Ecto neural progenitor cell (in vitro differentiated cells): ENCODE measurements at places on chromosomes 1 and 21.
A peak's percentile ranks its signal among the peaks of the same experiment; 100 is the strongest.

- no peak for DNase-seq
These were observed 26.6 kb downstream of the RGS21 start for GRCh38 chr1:192343344-192343743.

DNA sequence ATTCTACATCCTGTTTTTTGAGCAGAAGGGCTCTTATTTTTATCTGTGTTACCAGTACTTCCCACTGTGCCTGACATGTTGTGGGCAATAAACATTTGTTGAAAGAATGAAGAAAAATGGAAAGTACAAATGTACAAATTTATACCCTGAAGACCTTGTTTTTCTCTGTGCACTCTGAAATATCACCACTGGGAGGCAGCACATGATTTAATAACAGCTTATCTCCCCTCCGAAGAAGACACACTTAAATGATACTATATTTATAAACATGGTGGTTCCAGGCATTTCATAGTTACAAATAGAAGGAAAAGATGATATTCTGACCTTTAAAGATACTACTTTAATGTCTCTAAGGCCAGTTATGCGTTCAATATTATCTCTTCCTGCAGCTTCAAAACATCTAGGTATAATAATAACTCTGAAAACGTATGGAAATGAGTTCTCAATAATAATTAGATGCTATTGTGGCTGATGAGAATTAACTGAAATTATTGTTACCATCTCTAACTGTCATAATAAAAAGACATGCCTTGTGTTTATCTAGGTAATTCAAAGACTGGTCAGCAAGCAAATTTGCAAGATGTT is 12.8 kb downstream of the DYNLT5 start:
- DNase-seq, result no peak

DNA sequence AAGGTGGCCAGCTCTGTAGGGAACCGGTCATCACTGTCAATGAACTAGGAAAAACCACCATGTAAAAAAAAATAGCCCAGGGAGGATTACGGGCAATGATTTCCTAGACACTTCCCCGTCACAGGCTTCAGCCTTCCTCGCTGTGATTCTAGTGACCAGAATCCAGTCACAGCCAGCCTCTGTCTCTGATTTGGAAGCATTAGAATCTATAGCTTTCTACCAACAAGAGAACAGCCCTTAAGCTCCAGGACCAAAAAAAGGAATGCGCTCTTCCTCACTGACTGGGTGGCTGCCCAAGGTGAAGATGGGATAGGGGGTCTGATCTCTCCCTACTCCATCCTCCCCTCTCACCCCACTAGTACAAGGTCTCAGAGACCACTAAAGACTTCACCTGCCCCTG is 67.2 kb downstream of the TEX35 start:
- no peak for DNase-seq

- DNase-seq, result no peak
These were observed 76.7 kb downstream of the SIPA1L2 start for GRCh38 chr1:232553050-232553754.

DNA sequence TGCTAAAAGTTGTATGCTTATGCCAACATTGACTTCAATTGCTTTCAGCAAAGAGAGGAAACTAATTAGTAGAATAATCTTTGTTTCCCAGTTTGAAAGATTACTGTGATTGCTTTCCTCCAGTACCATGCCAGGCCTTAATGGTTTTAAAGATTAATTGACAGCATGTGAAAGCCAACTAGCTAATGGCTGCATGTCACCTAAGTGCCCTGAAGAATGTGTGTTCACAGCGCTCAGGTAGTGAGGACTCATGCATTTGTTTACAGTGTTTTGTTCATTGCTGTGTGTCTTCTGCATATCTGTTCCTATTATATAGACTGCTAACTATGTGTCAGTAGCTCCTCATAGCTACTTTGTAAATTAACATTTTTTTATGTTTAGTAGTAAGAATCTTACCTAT is 335.6 kb downstream of the LRRIQ3 start:
- DNase-seq, result no peak

DNA sequence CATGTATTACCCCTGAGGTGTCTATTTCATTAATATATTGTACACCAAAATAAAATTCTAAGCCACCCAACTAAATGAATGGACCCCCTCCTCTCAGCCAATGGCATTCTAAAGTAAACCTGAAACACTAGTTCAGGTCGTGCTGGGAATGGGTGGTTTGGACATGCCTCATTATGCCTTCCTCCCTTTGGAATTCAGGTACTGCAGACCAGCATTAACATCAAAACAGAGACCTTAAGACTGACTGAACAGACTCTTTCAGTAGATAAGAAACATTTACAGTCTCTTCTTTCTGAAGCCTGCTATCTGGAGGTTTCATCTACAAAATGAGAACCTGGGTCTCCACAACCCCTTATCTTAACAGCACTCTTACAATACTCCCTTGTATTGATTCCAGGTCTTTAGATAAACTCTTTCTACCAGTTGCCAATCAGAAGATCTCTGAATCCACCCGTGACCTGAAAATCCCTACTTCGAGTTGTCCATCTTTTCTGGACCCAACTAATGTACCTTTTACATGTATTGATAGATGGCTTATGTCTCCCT is 93.6 kb downstream of the PKN2 start:
- DNase-seq, result no peak

GRCh38 chr1:156859523-156860112 is 701 bp upstream of the INSRR start:
- DNase-seq, result peak; percentile 66

- no peak for DNase-seq
These were observed 400.1 kb downstream of the NEGR1 start for GRCh38 chr1:71882226-71882625.

DNA sequence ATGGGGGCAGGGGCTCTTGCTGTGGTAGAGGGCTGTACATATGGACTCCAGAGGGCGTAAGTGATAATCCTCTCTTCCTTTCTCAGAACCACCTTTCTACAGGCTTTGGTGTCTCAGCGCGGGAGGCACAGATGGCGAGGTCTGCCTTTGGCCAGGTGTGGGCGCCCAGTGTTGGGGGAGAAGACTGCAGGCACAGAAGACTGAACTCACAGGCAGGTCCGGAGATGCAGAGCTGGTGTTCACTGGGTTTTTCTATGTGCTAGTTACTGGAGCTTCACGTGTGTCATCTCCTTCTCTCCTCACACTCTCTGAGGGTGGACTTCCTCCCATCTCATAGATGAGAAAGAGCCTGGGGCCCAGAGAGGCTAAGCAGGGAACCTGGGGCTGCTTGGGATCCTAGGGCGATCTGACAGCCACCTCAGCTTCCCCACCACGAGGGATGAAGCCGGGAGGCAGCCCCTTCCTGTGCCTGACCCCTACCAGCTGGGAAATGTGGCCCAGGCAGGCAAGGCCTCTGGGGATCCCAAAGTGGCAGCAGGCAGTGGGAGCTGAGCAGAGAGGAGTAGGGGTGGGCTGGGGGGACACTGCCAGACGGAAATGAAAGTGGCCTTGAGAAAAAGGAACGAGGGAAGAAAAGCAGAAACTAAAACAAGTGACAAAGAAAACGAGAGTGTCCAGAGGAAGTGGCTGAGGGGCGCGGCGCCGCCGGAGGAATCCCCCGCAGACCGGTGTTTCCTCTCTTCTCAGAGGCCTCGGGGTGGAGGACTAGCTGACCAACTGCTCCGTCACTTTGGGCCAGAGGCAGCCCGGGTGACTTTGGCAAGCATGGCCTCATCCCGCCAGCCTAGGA is 191.6 kb downstream of the HIVEP3 start:
- no peak for DNase-seq

GRCh38 chr21:35449846-35450245 is 400.7 kb upstream of the RUNX1 start:
- DNase-seq, result no peak

- DNase-seq, result no peak
These were observed 562 bp downstream of the SYTL1 start for GRCh38 chr1:27342391-27342777.

GRCh38 chr21:36075171-36075570 is 5.3 kb downstream of the CBR1 start:
- no peak for DNase-seq

DNA sequence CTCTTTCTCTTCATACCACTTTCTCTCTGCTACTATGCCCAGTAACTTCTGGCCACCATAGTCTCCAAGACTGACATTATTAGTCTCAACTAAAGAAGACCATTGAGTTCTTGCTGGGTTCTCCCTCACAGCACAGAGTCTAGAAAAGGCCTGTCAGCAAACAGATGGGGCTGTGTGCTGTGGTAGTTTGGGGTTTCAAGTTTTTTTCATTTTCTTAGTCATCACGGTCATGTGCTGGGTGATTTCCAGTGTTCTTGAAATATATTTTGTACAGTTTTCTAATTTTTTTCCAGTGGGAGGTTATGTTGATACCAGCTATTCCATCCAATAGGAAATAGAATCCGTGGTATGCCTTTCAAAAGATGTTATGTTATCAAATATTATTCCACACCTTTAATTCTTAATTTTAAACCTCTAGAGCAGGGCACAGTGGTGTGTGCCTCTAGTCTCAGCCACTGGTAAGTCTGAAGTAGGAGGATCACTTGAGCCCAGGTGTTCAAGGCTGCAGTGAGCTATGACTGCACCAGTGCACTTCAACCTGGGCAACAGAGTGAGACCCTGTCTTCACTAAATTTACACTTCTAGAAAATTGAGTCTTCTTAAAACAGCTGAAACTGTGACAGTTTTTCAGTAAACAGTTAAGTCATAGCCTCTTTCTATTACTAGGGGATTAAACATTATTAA is 8.3 kb downstream of the CFHR2 start:
- no peak for DNase-seq

DNA sequence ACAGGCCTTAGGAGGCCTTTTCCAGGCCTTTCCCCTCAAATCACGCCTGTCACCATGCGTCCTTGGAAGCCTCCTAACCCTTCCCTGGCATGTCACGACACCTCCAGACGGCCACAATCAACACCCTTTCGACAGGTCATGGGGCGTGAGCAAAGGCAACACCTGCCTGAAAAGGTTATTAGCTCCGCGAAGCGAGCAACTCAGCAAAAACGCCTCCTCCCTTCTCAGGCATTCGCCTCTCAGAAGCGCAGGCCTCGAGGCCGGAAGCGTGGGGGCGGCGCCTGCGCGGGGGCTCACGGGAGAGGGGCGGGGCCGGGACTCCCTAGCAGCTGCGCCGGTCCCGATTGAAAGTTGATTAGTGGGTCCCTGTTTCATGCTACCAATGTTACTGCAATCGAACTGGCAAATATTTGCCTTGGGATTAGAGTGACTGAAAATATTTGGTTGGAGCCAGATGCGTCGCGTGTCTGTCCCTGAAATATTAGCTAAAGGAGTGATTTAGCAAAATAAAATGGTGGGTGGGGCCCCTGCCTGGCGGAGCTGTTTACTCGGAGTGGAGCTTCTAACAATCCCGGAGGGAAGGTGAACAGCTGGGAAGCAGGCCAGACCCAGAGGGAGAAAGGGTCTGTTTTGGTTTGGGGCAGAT is 44.9 kb downstream of the GFI1 start:
- peak; percentile 57 for DNase-seq

- DNase-seq, result no peak
These were observed 155.7 kb downstream of the TNFSF18 start for GRCh38 chr1:172895050-172895460.

DNA sequence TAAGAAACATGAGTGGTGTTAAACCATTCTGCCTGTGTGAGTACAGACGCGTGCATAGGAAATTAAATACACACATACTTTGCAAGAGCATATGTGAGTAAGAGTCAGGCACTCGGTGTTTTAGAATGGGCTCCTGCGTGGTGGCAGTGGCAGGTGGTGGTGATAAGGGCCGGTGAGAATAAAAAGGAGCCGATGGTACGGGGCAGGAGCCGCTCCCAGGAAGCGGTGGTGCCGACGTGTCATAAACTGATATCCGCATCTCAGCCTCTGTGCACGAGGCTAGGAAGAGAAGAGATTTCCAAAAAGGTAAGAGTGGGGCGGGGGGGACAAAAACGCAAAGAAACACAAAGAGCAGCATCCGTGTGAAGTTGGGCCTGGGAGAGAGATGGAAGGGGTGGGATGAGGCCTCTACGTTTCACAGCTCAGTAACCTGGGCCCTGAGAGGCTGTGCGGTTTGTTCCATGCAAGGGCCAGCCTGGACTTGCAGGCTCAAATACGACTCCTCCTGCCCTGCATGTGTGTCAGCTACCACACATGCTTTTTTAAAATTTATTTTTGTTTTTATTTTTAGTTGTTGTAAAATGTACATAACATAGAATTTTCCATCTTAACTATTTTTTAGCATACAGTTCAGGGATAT is 127.7 kb upstream of the COL6A1 start:
- peak; percentile 29 for DNase-seq

DNA sequence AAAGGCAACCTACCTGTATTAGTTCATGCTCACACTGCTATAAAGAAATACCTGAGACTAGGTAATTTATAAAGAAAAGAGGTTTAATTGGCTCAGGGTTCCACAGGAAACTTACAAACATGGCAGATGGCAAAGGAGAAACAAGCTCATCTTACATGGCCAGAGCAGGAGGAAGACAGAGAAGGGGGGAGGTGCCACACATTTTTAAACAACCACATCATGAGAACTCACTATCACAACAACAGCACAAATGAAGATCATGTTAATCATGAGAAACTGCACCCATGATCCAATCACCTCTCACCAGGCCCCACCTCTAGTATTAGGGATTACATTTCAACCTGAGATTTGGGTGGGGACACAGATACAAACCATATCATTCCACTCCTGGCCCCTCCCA is 90.6 kb upstream of the KCTD3 start:
- no peak for DNase-seq

- no peak for DNase-seq
These were observed 26.7 kb upstream of the SPSB1 start for GRCh38 chr1:9265968-9266367.

GRCh38 chr1:53580009-53580400 is 120.8 kb downstream of the DMRTB1 start:
- no peak for DNase-seq

- DNase-seq, result no peak
These were observed 2.5 kb downstream of the SLC1A7 start for GRCh38 chr1:53139951-53140361.

- no peak for DNase-seq
These were observed 28.5 kb upstream of the ECE1 start for GRCh38 chr1:21318714-21319159.

DNA sequence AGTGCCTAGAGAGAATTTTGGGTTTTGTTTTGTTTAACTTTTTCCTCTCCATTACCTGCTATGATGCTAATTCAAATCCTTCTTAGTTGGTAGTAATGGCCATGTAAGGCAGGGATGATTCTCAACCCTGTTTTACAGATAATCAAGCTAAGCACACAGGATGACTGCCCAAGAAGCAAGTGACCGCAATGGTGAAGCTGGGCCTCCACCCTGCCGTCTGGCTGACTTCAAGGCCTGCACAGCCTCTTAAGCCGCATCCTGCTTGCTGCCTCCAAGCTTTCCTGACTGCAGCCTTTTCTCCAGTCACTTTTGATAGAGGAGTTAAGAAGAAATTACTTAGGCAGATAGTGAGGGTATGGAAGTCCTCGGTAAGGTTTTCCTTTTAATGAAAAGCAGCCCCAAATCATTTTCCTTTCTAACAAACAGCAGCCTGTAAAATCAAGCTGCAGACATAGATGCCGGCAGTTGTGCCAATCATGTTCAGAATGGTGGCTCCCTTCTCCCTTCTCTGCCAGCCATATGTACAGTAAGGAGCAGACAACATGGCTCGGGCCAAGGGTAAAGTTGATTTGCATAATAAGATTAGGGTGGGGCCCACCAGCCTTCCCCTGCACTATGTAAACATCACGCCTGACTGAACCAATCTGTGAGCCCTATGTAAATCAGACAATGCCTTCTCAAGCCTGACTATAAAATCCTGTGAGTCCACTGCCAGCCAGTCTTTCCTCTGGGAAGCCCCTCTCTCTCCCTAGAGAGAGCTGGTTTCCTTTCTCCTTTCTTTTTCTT is 8.8 kb upstream of the CTBS start:
- peak; percentile 66 for DNase-seq
